ENCODE measurements at places on chromosomes 7 and 10. TPM values are rescaled to one million over a fixed set of nuclear protein-coding genes. Genes with fewer than 3 reads are reported as not detected.
A peak's percentile ranks its signal among the peaks of the same experiment; 100 is the strongest.

DNA sequence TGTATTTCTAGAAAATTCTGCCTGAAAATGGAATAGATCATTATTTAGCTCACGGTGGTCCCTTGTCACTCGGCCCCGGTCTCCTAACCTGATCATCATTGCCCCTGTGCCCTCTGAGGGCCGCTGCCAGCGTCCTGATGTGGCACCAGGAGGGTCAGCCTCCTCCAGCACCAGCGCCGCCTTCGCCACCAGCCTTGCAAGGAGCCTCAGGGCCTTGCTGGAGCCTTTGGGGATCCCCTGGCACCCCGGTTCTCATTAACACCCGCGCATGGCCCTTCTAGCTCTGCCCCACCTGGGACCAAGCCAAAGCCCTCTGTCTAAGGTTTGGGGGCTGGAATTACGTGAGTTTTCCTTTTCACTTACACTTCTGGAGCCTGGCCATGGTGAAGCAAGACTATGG lies 282.5 kb upstream of the ADARB2 start:
- no peak for DNase-seq

DNA sequence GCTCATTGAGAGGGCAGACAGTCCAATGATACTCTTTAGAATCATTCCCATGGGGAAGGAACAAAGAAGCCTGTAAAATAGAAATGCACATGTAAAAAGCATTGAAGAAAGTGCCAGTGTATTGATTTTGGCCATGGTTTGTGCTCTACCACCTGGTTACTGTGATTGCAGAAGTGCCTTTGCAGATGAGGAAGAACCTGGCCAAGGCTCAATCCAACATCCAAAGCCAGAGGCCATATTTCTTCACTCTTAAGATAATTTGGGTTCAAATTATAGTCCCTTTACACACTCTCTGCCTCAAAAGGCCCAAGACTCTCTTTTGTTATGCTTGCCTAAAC lies 122.1 kb downstream of the EGFR start:
- DNase-seq, result no peak

GRCh38 chr7:4561795-4562194 lies 120.3 kb upstream of the FOXK1 start:
- no peak for DNase-seq

- DNase-seq, result no peak
Measured at GRCh38 chr7:80226629-80227028, 92.0 kb downstream of the GNAI1 start.

DNA sequence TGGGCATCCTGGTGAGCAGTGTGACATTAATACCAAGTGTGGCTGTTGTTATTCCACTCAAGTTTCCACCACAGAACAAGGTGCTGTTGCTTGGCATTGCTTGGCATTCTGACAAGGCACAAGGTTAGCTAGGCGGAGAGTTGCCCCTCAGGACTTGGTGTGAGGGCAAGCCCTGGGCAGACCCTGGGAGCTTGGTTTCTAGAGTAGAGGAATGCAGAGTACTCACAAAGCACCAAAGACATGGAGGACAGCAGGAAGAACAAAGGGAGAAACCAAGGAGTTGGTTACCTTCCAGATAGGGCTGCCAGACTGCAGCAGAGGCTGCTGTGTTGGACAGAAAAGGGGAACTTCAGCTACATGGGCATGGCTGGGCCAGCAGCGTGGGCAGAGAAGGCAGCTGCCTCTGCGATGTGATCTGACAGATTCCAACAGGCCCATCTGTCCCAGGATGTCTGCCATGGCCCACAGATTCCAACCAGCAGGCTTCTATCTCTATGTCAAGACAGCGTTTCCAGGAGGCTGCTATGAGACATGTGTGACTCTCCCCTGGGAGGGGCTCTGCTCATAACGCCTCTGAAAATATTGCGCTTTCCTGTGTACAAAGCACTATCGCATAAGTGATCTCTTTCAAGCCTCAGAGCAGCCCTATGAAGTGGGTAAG lies 1.8 kb downstream of the GOLGA7B start:
- no peak for DNase-seq

DNA sequence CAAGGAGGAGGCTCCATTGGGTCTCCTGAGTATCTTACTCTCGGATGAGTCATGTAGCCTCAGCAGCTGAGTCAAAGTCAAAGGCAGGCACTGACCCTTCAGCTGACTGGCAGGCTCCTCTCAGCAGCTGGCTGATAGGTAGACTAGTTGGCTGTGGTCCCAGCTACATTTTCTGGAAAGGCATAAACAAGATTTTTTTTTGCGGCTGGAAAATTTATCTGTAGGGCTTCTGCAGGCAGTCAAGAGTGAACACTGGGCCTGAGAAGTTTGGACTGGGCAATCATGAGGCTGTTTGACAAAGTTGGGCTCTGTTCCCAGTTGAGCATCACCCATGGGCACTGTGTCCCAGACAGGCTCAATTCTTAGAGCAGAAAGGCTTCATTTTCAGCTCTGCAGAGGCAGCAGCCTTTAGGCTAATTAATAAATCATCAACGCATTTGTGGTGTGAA lies 796.2 kb downstream of the CCSER2 start:
- DNase-seq, result no peak

DNA sequence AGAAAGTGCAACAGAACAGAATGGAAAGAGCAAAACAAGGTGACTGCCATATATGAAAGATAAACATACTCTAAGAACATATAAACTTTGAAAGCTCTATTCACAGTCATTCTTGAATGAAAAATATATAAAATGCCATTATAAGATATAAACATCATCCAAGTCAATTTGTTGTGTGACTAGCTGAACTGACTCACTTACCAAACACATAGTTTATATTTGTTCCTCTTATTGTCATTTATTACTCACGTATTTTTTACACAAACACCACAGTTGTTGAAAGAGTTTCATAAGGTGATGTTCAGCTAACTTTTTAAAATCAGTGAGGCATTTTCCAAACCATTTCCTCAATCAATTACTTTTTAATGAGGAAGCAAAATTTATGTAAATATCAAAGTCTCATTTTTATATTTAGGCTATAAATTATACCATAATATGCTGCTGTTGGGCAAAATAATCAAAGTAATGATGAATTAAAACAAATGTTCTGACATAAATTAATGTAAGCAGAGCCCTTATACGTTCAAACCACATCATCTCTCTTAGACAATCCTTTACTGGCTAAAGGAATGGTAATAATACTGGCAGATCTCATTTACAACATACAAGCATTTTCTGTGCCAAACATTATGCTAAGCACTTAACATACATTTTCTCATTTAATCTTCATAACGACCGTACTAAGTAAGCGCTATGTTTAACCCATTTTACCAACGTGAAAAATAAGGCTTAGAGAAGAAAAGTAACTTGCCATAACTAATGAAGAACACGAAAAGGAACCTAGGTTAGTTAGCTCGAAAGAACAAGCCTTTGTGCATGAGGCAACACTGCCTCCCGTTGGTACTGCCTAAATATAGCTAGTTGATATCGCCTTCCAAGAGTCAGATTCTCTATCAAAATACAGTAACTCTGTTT lies 7.3 kb downstream of the LRRN3 start:
- peak; percentile 72 for DNase-seq

DNA sequence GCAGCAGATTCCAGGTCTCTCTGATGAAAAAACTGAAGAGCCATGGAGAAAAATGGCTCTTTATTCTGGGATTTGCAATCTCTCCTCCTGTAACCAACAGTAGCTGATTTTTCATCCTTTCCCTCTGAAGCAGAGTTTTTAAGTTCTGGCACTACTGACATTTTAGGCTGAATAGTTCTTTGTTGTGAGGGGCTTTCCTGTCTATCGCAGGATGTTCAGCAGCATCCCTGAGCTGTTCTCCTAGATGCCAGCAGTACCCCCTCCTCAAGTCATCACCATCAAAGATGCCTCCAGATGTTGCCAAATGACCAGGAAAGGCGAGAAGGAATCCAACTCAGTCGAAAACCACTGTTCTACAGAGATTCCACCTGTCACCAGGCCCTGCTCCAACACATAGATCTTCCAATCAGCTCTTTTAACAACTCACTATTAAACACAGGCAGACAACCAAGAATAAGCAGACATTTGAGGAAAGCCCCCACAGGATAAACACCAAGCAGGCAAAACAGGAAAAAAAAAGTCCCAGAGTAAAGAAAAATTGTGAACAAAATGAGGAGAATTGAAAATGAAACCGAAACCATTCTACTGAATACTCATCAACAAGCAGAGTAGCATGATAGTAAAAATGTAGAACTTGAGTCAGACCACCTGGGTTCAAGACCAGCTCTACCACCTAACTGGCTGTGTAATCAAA lies 124.8 kb downstream of the MPP7 start:
- no peak for DNase-seq

GRCh38 chr10:25907261-25907660 lies 26.8 kb upstream of the MYO3A start:
- no peak for DNase-seq

- no peak for DNase-seq
Measured at GRCh38 chr10:63910806-63911205, 389.6 kb downstream of the REEP3 start.

DNA sequence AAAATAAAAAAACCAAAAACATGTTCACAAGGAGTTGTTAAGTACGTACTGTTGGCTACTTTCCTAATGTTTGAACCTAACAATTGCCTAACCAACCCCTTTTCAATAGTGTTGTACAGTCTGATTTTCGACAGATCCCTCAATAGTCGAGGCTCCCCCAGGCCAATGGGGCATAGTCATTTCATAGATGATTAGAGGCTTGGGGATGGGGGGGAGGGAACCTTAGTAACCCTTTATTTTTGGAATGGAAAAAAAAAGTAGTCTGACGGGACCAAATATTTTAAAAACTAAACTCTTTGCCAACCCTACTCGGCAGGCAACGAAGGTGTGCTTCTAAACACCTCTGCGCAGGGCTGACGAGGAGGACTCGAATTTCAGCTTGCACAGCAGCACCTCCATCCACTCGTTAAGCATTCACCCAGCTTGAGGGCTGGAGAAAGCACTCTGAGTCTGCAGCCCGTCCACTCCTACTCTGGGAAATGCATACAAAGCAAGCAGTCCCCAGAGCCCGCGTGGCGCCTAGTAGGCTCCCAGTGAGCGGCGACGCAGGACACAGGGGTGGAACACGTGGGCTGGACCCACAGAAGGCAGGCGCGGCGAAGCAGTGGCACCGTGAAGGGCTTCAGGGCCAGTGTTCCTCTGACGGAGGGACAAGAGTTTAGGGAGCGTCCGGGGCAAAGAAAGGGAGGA lies 899 bp downstream of the PUS7 start:
- peak; percentile 50 for DNase-seq

DNA sequence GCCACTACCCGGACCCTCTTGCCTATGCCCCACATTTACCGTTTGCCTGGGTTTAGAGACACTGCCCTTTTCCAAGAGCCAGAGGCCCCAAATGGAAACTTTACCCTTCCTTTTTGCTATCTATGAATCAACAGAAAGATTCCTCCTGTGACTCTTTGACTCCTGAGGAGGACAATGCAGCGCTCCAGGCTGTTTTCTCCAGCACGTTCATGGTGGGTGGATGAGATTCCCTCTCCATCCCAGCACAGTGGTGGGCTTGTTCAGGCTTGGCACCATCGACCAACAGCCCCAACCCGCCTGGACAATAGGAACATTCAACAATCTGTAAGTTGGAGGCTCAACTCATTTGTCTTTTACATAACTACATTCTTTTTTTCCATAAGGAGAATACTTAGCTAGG lies 55.9 kb downstream of the DLD start:
- DNase-seq, result no peak

DNA sequence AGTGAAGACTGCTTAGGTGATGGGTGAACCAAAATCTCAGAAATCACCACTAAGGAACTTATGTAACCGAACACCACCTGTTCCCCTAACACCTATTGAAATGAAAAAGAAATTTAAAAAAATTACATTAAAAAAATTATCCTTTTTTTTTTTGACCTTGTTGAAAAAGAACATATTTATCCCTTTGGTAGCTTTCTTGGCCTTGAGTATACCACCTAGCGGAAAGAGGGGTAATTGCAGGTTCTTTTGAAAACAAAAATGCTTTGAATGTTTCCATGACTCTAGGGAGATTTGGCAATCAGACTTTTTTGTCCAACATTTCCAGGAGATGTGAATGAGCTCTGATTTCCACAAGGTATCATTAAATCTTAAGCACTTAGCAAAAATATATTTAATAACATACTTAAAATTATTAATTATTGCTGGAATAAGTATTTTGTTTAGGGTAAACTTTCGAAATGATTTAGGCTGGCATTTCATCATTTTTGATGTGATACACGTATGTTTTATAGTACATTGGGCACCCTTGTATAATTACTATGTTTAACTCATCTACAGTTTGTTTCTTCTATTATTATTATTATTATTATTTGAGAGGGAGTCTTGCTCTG lies 47.0 kb upstream of the ELMO1 start:
- no peak for DNase-seq

GRCh38 chr10:88960802-88961201 lies 8.2 kb upstream of the ACTA2 start:
- DNase-seq, result no peak

GRCh38 chr10:133040198-133040597 lies 47.5 kb upstream of the ADGRA1 start:
- no peak for DNase-seq

DNA sequence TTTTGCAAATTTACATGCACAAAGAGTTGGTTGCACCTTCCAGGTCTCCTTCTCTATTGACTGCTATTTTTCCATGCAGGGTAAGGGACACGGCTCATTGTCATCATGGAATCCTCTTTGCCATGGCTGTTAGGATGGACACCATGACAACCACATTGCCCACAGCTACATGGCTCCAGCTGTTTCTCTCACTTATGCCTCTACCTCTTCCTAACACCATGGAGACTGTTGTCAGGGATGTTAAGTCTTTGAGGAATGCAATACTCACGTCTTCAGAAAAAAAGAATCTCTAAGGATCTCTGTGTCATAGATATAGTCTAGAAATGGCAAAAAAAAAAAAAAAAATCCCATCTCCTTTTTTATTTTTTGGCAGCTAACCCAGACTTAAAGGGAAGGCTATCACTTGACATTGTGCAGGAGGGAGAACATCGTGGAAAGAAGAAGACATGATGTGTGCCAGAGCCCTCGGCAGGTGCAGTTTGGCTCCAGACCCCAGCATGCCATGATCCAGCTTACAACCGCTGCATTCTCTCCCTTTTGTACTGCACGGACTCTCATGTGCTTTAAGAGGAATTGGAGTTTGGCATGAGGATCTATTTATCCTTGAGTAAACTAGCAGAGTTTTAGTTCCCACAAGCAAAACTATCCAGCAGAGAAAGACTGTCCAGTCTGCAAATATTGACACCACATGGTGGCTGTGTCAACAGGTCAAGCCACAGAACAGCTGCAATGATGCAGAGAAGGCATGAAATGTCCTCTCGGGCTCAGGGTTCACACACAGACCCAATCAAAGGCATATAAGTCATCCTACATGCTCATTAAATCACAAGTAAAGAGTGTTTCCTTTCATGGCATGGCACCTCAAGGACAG lies 70.8 kb downstream of the FRMD4A start:
- DNase-seq, result no peak

- no peak for DNase-seq
Measured at GRCh38 chr7:92563345-92563744, 26.8 kb downstream of the FAM133B start.

Gene TCAF2
- 33.2 TPM for total RNA-seq

Gene CCDC172
- not detected for total RNA-seq

Gene TDRD1
- not detected for total RNA-seq

Gene PALD1
- total RNA-seq, result 0.08 TPM

Gene GCK
- total RNA-seq, result 0.78 TPM

Gene HOXA4
- not detected for total RNA-seq

Gene AGAP3
- total RNA-seq, result 36.6 TPM
